ENCODE measurements at places on chromosomes 2 and 18. TPM values are rescaled to one million over a fixed set of nuclear protein-coding genes. Genes with fewer than 3 reads are reported as not detected.

NT5DC4 gene
- total RNA-seq = not detected

SLC4A3 gene
- total RNA-seq = 457 TPM

RAB6C gene
- not detected for total RNA-seq

FHOD3 gene
- total RNA-seq = 228 TPM

DNA sequence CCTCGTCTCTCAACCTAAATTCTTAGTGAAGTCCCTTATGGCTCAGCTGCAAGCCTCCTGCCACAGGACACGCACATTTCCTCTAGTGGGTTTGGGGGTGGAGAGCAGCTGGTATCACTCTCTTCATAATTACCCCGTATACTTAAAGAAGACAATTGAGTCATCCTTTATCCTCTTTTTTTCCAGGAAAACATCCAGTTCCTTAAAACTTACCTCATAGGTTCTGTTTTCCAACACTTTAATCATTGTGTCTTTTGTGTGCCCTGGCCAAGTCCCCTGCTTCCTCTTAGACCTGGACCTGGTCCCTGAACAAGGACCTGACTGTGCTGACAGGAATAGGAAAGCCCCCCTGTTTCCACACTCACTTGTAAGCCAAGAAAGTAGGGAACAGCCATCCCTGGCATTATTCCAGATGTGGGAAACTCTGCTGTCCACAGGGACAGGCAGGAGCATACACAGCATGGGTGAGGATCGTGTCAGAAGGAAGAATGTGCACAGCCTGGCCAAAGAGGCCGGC lies 42.3 kb upstream of the MYO1B start:
- peak; percentile 22 for DNase-seq

GRCh38 chr18:75314117-75314516 lies 103.5 kb downstream of the TSHZ1 start:
- DNase-seq = no peak

- no peak for DNase-seq
These were observed 74.2 kb downstream of the CDK15 start for GRCh38 chr2:201880579-201880978.

GRCh38 chr2:11675423-11676112 lies 5.6 kb upstream of the NTSR2 start:
- DNase-seq = no peak

DNA sequence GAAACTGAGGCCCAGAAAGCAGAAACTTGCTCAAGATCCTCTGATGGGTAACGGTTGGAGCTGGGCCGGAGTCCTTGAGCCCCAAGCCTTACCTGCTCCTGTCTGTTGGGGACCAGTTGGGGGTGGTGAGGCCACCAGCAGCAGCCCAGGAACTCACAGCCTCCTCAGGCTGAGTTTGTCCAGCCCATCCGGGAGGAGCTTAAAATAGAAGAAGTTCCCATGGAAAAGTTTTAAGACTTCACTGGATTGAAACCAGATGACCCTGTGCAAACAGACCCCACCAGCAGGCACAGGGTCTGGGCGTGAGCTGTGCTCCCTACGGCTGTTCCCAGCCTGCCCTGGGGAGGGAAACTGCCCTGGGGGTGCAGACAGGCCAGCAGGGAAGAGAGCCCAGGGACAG lies 40.6 kb upstream of the FOSL2 start:
- DNase-seq = no peak

DNA sequence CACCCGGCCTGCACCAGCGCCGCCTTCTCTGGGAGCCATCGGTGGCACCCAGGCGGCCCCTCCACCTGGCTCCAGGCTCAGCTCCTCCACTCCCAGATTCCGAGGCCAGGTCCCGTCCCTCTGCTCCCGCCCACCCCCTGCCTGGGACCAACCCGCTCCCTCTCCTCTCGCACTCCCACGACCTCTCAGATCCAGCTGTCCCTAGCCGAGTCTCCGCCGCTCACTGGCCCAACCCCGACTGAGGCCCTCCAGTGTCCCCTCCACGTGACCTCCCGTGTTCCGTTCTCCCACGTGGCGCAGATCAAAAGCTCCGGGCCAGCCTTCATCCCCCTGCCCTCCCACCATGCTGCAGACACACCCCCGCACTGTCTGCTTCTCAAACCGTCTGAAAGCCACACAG lies 14.4 kb upstream of the SALL3 start:
- DNase-seq = no peak
